ENCODE measurements at places on chromosomes 4 and X.

DNA sequence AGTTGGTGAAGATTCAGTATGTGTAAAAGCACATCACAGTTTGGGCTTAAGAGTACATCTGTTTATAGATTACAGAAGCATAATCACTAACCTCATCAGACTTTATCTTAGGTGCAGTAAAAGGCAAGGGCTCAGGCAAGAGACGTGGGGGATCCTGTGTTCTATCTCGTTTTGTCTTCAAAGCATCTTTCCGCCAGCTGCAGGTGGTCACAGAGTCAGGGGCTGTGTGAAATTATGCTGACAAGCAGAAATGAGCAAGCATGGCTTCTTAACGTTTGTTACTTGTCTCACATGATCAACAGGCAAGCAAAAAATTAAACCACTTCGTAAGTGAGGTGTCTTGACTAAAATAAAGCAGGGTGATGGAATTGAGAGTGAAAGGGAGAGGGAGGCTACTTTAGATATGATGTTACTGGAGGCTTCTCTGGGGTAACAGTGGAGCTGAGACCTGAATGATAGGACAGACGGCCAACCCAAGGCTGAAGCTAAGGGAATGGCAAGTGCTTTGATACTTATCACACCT is 1.4 kb upstream of the TEC start:
- no peak for DNase-seq

GRCh38 chr4:119946359-119946758 is 120.3 kb downstream of the MAD2L1 start:
- DNase-seq, result no peak

GRCh38 chrX:130321550-130321949 is 18.2 kb upstream of the SLC25A14 start:
- no peak for DNase-seq

GRCh38 chrX:139842326-139843185 is 90.3 kb downstream of the ATP11C start:
- no peak for DNase-seq

GRCh38 chrX:120331116-120331515 is 19.9 kb upstream of the TMEM255A start:
- DNase-seq, result no peak

DNA sequence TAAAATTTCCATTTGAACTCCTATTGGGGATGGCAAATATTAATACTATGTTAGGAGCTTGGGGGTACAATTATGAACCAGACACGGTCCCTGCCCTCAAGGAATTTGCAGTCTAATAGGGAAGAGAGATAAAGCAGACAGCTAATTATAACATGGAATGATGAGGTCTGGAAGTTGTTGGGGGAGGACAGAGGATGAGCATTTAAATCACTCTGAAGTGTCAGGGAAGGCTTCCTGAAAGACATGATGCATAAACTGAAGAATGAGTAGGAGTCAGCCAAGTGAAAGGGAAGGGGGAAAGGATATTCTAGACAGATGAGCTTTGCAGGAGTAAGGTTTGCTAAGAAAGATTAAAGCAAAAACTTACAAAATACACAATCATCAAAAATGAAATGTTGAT is 15.9 kb downstream of the PLAC1 start:
- no peak for DNase-seq

DNA sequence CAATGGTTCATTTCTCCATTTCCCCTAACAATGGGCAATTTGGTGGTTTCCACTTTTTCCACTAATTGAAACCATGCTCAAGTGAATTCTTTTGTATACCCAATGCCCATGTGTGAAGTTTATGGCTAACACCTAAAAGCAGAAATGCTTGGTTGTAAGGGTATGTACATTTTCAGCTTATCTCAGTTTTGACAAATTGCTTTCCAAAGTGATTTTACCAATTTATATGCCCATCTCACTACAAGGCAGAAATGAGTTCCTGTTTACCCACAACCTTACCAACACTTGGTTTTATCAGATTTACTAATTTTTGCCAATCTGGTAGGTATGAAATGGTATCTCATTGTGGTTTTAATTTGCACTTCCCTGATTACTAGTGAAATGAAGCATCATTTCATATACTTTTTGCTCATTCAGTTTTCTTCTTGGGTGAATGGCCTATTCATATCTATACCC is 14.8 kb downstream of the GPR34 start:
- no peak for DNase-seq

DNA sequence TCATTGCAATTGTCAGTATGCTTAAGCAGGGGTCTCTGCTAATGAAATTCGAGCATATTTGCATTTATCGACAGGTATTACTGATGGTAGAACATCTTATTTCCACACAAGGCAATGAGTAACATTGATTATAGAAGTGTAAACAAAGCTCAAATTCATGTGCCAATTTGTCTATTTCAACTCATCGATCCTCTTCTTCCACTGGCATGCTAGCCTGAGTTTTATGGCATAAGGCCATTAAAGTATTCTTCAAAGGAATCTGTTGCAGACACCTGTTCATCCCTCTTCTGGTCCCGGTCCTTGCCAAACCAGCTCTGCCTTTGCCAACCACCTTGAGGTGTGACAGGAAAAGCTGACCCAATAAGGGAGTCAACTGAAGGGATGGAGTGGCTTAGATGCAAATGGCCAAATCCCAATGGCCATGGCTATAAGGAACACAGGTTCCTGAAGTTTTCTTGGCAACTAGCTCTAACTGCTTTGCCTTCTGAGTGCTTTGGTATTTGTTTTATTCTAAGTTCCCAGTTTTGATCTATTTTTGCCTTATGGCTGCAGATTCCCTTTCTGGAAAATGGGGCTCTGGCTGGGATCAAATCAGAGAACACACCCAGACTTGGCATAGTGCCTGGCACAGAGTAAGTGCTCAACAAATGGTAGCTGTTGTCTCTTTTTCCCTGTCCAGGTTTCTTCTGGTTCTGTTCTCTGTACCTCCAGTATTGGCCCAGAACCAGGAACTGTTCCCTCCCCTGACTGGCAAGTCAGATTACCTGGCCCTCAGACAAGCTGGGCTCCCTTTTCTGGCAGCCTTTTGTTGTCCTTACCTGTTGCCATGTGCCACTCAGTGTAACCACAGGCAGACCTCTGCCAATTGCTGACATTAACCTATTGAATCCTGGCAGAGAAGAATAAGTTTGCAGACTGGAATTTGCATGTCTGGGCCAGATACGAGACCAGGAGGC is 63.1 kb downstream of the RTL9 start:
- DNase-seq, result no peak

GRCh38 chrX:117985241-117985640 is 131.4 kb downstream of the KLHL13 start:
- DNase-seq, result no peak

DNA sequence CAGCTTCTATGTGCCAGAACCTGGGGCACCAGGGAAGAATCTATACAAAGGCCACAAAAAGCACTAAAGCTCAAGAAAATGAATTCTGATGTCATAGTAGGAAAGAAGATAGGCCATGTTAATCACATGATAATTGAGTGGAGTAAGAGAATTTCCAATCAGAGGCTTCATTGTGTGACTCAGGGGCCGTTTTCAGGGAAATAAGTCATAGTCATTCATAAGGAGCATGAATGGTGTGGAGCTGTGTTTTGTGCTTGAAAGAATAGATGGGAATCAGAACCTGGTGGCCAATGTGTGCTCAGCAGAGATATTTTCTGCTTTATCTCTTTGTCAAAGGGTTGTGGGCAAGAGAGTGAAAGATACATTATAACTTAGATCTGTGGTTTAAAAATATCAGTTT is 102.4 kb upstream of the ZDHHC15 start:
- no peak for DNase-seq

GRCh38 chrX:153927672-153927921 is 1.5 kb upstream of the ARHGAP4 start:
- DNase-seq, result no peak

GRCh38 chr4:142274137-142274536 is 572.0 kb downstream of the INPP4B start:
- DNase-seq, result no peak

- DNase-seq, result no peak
These were observed 31.0 kb upstream of the TLR3 start for GRCh38 chr4:186037692-186038658.
